ENCODE measurements at places on chromosomes 5 and 9.

DNA sequence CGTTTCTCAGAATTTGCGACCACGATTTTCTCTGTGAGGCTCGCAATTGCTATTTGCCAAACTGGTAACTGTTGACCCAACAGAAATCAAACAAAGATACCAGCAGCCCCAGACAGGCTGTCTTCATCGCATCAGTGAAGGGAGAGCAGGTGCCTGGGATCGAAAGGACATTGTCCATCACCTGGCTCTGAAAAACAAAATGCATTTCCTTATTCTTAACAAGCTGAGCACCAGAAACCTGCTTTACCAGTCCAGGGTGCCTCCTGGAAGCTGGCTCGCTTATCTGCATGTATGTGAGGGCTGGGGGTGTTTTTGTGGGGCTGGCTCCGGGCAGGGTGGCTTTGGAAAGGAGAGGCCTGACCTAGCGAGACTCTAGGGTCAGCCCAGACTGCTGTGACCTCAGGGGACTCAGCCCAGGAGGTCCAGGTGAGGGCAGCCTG lies 24.7 kb downstream of the WWC1 start:
- DNase-seq = no peak

DNA sequence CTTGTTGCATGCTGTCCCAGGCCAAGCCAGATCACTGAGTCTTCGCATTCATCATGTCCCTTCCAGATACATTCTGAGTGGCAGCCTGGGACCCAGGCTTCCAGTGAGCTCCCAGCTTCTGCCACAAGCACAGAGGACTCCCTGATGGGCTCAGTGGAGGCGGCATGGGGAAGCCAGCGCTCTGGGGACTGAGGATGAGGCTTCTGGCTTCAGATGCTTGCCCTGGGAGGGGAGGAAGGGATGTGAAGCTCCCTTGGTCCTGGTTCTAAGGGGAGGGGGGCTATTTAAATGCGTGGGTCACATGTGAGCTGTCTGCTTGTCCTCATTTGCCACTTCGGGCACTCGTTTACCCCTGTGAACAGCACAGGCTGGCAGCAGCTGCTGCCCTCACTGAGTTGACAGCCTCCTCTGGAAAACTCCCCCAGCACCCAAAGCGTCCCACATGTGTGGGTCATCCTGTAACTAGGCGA lies 174.0 kb downstream of the NR3C1 start:
- peak; percentile 3 for DNase-seq

DNA sequence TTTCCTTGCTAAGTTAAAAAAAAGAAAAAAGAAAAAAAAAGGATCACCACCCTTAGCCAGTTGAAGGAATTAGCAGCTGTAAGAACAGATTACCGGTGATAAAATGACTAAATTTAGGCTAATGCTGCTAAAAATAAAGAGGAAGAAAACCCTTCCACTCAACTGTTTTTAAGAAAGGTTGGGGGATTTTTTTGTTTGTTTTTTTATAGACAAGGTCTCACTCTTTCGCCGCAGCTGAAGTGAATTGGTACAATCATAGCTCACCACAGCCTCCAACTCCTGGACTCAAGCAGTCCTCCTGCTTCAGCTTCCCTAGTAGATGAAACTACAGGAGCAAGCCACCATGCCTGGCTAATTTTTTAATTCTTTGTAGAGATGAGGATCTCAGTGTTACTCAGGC lies 101.7 kb downstream of the SNCAIP start:
- DNase-seq = no peak

DNA sequence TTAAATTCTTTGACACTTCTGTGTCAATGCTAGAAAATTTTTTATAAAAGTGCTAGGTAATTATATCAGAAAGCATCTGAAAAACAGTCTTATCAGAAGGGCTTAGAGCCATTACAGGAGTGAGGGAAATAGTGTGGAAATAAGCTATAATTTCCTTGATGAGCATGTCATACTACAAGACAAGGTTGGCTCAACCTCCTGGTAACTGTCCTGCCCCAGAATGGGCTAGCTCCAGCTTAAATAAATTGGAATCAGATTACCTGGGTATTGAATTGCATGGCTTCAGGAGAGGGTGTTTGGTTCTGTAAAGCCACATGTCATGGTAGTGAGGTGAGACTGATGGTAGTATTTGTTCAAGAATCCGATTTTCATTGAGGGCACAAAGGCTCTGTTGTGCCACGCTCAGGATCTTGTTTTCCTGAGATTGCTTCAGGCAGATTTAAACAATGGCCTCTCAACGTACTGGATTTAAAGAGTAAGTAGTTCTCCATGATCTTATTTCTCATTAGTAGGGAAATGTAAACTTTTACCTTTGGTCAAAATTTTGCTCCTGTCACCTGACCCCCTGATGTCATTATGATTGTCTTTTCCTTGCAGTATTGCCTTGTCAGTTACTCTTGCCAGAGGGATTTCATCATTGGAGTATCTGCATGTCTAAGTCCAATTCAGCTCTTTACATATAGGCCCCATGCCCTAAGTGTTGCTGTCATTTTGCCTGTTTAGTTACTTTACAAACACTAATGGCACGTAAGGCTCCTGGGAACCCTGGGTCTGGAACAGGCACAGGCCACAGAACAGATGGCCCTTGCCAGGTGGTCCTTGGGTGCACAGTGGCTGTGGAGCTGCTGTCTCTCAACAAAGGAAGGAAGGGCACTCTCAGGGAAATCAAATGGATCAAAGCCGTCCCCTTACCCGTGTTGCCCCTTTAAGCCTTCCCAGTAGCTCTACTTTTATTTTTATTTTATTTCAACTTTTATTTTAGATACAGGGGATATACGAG lies 21.3 kb downstream of the TRIO start:
- no peak for DNase-seq

GRCh38 chr9:26742828-26743476 lies 149.7 kb downstream of the CAAP1 start:
- no peak for DNase-seq

GRCh38 chr5:167602067-167602466 lies 689.4 kb upstream of the WWC1 start:
- no peak for DNase-seq

GRCh38 chr5:1931604-1932231 lies 49.0 kb upstream of the IRX4 start:
- DNase-seq = no peak

DNA sequence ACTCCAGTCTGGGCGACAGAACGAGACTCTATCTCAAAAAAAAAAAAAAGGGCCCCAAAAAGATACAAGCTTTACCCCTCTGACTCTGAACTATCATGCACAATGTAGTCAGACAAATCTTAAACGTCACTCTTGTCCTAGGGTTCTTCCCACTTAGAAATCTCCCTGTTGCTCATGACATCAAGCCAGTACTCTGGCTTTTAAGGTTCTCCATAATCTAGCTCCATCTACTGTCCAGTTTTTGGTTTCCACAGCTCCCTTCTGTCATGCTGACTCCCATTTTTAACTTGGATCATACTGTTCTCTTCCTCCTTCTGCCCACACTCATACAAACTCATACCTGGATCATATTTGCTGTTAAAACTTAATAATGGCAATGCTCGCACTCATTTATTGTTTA lies 156.7 kb upstream of the TLX3 start:
- no peak for DNase-seq

GRCh38 chr9:70569070-70569772 lies 154.8 kb upstream of the KLF9 start:
- DNase-seq = no peak

- DNase-seq = peak; percentile 0
These were observed at the start of gene ACOT12 for GRCh38 chr5:81393783-81394718. ACOT12 (minus strand) TSS chr5:81394134; CDS start chr5:81394114, 20 bp downstream.

GRCh38 chr5:77709340-77709739 lies 66.8 kb downstream of the TBCA start:
- DNase-seq = no peak

DNA sequence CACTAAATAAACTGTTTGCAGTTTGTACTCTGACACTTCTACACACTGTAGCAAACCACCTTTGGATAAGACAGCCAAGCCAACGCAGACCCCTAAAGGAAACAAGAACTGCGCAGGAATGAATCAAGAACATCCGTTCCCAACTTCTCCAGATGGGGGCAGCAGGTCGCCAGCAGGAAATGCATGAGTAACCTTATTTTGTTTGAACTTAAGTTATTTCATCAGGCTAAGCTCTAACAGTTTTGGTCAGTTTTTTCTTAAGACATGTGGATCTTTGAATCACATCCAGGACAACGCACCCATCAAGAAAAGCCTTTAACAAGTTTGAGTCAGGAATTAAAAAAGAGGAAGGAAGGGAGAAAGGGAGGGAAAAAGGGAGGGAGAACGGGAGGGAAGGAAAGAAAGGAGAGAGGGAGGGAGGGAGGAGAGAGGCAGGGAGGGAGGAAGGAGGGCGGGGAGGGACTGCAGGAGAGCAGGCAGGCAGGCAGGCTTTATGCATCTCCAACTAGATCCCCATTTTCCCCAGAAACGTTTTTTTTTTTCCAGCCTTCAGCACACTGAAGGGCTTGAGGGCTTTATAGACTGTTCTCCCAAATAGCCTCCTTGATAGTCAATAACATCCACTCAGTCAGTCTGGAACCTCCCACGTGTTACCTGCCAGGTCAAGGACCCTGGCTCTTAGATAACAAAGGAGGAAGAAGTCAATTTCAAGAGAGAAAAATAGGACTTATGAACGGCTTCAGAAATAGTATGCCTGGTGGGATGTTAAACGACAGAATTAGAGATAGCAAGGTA lies 22.2 kb downstream of the BHMT start:
- peak; percentile 61 for DNase-seq

DNA sequence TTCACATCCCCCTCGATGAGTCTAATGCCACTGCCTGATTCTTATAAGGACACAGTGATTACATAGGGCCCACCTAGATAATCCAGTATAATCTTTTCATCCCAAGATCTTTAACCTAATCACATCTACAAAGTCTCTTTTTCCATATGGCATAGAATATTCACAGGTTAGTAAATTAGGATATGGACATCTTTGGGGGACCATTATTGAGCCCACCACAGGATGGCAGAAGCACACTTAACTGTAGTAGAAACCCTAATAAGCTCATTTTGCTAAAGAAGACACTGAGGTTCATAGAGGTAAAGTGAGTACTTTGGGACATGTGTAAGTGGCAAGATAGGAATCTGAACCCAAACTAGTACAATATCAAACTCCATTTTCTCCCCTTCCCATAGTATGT lies 38.9 kb downstream of the ASTN2 start:
- no peak for DNase-seq

DNA sequence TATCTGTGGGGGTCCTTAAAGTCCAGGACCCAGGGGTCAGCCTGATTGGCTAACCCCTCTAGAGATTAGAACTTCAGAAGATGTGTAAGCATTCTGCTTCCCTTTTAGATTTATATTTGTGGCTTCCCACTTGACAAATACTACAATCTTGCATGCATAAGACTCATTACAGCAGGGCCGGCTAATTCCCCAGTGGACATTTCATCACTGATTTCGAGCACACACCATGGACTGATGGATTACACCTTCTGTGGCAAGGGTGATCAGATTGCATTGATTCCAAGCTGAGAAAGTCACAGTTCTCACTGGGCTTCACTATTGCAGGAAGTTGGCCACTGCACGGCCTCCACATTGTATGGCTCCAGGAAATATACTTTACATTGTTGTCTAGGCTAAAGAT lies 65.8 kb upstream of the DAPK1 start:
- no peak for DNase-seq

DNA sequence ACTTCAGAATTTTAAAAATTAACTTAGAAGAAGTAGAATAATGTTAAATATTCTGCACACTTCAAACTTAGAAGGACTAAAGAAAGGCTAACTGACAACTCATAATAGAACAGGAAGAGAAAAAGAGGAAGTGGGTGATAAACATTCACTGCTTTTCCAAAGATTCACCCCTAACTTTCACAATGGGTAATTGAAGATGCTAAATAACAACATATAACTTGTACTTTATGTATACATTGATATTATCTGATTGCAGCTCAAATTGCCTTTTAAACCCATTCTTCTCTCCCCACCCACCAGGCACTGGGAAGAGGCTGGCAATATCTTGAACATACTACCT lies 376.6 kb downstream of the EFNA5 start:
- DNase-seq = no peak

GRCh38 chr5:144438237-144438636 lies 267.6 kb downstream of the KCTD16 start:
- DNase-seq = no peak

DNA sequence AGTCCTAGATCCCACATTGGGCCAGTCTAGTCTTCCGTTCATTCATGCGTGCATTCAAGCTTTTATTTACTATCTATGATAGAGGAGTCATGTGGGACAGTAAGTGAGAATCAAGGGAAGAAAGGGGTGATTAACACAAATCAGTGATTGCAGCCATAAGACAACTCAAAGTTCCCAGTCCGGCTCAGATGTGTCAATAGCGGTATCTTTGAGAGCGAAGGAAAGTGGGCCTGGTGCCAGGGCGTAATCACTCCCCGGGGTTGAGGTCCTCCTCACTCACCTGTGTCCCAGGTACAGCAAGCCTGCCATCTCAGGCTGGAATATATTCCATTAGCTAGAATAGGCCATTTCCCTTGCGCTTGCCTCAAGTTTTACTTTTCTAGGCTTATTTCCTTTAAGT lies 196.3 kb downstream of the ATP10B start:
- DNase-seq = no peak

GRCh38 chr9:7223981-7224380 lies 466.2 kb downstream of the KDM4C start:
- no peak for DNase-seq

GRCh38 chr9:20408513-20408912 lies 213.8 kb downstream of the MLLT3 start:
- DNase-seq = no peak

DNA sequence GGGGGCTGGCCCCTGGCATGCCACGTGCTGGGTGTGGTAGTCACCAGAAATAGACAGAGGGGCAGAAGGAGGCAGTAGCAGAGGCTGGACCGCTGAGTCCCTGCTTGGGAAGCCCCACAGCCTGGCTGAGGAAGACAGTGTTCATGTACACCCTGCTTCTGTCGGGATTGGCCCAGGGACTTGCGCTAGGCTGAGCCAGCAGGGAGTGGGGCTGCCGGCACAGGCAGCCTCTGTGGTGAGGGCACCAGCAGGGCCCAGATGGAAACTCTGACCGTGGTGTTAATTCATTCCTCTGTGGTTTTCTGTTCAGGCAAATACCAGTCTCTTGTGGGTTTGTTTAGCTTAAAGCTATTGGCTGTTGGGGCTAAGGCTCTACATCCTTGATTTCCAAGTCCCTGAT lies 108.6 kb upstream of the RAD23B start:
- no peak for DNase-seq

DNA sequence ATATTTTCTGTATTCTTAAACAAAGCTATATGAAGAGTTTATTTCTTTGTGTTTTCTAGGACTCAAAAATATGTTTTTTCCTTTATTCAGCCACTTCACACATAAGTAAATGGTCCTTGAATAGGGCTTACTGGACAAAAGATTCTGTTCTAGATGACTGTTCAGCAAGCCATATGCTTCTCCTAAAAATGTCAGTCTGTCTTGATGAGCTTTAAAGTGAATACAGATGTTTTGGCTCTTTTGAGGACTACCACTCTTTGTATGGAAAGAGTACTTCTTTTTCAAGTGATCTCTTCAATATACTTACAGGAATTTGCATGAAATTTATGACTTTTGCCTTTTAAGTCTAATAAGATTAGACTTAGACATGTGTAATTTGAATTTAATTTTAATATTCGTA lies 8.4 kb downstream of the NDUFS4 start:
- DNase-seq = no peak

GRCh38 chr9:89185980-89186379 lies 7.4 kb upstream of the SHC3 start:
- no peak for DNase-seq
